Fibroblast of skin of right quadriceps (primary cell): ENCODE measurements at places on chromosomes 13 and 19.

- DNase-seq: no peak
These were observed 1035.1 kb upstream of the PCDH20 start for GRCh38 chr13:62450759-62451158.

DNA sequence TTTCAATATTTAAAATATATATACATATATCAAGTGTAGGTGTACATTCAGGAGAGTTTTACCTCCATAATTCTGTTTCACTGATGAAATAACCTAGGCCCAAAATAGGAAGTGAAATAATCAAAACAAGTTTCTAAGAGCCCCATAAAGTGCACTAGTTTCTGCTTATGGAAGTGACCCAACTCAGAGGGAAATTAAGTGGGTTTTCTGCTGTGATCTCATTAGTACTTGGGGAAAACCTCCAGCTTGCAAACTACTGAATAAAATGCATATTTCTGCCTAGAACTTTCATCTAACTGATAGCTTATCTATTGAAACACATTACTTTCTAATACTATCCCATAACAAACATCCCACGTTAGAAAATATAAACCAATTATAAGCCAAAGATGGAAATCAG lies 45.4 kb upstream of the MIR17HG start:
- DNase-seq: no peak

DNA sequence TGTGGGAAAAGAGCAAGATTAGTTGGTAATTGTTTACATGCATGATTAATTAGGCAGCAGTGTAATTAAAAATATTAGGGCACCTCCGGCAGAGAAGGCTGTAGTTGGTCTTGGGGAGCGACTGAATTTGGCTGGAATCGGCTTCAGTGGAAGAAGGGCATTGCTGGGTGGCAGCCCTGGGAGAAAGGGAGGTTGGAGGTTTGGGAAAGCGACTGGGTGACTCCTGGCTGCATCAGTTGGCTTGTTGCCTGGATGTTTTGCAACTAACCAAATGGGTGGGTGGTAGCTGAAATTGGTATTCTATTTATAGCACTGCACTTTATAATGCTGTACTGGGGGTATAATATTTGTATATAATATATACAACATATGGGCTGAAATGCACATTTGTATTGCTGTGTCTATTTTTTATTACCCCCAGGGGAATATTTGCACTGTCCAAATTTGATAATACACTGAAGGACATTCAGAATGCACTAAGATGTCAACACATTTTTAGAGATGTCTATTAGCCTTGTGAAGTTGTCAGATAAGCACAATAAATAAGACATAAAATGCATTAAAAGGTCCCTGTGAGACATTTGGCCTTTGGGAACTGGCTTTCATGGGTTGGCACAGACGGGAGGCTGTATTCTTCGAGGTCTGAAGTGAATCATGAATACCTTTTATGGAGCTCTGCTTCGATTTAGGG lies 1.7 kb downstream of the B3GLCT start:
- DNase-seq: peak; percentile 65

DNA sequence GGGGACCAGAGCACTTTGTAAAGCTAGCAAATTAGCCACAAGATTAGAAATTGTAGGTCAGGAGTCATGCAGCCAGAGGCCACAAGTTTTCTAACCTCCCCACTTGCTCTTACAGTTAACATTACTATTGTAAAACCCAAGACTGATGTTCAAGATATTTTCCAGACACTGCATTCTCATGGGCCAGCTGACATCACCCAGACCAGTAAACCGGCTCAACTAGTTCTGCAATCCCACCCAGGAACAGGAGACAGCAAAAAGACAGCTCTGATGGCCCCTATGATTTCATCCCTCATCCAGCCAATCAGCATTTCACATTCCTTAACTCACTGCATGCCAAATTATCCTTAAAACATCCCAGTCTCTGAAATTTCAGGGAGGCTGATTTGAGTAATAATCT lies 178.5 kb downstream of the PRR20E start:
- no peak for DNase-seq

DNA sequence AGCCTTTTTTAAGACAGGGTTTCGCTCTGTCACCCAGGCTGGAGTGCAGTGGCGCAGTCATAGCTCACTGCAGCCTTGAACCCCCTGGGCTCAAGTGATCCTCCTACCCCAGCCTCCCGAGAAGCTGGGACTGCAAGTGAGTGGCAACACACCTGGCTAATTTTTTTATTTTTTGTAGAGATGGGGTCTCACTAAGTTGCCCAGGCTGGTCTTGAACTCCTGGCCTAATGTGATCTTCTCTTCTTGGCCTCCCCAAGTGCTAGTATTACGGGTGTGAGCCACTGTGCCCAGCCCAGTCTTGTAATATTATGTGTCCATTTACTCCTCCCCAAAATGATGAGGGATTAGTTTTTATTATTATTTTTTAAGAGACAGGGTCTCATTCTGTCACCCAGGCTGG lies 3.1 kb upstream of the LINGO3 start:
- no peak for DNase-seq

DNA sequence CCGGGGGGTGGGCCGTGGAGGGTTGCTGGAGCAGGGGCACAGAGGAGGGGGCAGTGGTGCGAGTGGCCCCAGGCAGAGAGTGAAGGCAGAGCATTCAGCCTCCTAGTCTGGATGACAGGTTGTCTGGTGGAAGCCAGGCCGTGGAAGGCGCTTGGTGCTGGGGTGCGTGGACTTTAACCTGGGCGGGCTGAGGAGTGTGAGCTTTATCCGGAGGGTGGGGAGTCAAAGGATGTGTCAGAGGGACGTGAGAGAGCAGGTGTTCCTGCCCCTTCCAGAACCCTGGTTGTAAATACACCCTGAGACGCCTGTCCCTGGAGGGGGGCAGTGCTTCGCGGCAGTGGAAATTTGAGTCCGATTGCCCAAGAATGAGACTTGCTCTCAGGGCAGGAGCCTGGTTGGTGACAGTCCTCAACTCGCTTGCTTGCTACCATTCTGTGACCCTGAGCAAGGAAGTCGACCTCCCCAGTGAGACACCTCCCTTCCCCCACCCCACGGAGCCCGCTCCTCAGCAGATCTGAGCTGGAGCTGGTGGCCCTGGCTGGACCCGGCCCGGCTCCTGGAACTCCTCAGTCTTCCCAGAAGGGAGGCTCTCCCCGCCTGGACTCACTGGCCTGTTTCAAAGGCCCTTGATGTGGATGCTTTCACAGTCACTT lies 2.3 kb downstream of the SPPL2B start:
- no peak for DNase-seq

DNA sequence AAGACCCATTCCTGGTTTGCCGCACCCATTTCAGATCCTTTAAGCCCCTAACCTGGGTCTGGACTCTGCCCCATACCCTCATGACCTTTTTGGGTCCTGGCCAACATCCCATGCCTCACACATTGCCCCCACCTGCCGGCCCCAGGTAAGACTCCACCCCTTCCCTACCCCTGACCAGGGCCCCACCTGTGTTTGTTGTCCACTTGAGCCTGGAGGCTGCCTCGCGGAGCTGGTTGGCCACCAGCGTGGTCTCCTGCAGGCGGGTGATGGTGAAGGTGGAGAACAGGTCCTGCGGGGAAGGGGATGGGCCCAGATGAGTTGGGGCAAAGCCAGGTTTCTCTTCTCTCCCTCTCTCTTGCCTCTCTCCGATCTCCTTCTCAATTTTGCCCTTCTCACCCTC lies 19.5 kb downstream of the MAN2B1 start:
- no peak for DNase-seq

DNA sequence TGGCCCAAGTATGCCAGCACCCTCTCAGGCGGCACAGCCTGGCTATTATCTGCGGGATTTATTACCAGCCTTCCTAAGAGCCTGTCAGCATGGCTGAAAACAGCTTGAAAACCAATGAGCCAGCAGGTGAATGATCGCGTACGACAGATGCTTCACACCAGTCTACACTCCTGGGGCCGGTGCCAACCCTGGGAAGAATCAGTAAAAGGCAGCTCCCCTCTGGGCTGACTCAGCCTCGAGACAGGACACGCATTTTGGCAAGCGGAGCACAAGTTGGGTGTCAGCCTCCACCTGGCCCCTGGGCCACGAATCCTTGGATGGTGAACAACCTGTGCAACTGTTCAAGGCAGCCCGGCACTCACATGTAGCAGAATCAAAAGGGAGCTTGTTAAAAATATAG lies 15.6 kb downstream of the EMP3 start:
- no peak for DNase-seq

DNA sequence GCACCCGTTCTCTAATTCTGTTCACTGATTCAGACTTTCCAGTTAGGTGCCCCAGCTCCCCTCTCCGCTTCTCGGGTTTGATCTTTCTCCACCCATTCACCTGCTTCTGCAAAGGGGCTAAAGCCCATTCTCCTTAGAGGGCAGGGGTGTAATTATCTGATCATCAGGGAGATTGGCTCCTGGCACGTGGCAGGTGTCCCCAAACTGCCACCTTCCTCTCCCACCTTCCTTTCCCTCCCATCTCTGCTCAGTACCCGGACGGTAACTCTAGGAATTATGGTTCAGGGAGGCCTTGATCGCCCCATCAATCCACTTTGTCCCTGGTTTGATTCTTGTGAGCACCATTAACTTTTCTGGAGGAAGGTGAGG lies 212 bp downstream of the FFAR1 start:
- DNase-seq: no peak

DNA sequence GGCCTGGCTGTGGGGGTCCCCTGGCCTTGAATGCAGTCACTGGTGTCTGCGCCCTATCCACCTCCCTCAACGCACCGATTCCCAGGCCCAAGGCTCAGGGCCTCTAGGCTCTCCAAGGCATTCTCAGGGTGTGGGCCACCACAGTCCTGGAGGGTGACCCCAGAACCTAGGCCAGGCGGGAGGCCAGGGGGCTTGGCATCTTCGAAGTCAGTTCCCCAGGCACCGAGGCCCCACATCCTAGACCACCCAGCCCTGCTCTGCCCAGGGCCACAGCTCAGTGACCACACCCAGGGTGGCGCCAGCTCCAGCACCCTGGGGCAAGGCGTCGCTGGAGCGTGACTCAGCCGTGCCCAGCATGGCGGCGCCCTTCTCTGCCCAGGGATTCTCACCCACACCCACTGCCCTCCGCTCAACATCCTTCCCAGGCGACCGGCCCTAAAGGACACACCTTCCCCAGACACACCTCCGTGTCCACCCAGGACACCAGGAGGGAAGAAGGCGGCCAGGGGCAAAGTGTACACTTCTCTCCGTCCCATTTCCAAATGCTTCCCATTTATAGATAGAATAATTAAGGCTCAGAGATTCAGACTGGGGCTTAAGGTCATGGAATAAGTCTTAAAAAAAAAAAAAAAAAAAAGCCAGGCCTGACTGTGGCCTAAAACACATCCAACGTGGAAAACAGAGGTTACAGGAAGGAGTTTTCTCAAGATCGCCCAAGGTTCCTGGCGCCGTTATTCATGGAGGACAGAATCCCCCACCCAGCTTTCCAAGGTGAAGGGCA lies 36.4 kb upstream of the NANOS3 start:
- DNase-seq: no peak

- DNase-seq: peak; percentile 46
These were observed 18.1 kb downstream of the ARHGEF18 start for GRCh38 chr19:7366701-7367420.

DNA sequence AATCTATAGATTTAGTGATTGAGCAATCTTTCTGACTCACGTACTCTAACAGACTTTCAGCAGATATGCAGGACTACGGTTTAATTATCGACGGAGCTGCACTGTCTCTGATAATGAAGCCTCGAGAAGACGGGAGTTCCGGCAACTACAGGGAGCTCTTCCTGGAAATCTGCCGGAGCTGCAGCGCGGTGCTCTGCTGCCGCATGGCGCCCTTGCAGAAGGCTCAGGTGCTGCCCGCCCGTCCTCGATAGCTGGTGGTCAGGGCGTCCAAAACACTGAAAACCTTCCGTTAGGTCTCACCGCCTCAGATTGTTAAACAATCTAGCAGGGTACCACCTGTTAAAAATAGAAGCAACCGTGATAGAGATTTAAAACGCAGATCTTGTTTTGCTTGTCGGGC lies 113.2 kb upstream of the MCF2L start:
- no peak for DNase-seq

DNA sequence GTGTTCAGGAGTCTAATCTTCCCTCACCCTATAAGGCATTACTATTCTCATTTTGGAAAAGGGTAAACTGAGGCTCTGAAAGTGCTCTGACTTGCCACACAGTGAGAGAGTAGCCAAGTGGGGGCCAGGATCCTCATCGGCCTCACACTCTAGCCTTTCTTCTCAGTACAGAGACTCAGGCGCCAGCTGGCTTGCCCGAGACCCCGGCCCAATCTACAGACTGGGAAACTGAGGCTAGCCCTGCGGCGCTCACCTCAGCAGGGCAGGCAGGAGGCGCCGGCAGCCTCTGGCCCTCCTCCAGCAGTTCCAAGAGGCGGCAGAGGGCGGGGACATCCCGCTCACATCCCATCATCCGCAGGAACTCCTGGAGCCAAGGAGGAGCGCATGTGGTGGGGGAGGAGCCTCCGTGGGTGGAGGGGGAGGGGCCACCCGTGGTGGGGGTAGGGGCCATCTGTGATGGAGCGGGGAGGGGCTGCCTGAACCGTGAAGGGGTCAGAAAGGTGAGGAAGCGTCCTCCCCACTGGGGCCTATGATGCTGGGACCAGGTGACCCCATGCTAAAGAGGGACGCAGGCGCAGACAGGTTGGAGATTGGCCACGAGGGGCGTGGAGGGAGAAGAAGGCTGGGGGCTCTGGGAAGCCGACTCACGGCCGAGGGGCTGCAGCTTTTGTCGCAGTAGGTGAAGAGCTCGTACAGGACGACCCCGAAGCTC lies 8.7 kb upstream of the INSL3 start:
- peak; percentile 59 for DNase-seq

GRCh38 chr13:38419312-38419873 lies 69.7 kb downstream of the UFM1 start:
- DNase-seq: no peak

DNA sequence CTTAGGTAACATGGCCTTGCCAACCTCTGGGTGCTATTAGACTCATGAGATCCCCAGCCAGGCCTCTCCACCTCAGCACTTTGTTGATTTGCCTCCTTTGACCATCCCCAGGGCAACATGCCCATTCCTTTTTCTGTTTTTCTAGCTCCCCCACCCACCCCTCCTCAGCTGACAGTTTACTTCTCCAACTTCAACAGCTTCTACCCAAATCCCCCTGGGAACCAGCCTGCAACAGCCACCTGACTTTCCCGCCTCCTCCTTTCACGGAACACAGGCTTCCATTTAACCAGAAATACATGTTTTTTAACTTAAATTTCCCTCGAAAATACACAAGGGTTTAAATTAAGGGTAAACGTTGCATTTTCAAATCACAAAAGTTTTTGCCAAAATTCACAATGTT lies 117.3 kb downstream of the DLEU7 start:
- no peak for DNase-seq

- no peak for DNase-seq
These were observed 61.9 kb upstream of the DOCK9 start for GRCh38 chr13:99039718-99040280.

DNA sequence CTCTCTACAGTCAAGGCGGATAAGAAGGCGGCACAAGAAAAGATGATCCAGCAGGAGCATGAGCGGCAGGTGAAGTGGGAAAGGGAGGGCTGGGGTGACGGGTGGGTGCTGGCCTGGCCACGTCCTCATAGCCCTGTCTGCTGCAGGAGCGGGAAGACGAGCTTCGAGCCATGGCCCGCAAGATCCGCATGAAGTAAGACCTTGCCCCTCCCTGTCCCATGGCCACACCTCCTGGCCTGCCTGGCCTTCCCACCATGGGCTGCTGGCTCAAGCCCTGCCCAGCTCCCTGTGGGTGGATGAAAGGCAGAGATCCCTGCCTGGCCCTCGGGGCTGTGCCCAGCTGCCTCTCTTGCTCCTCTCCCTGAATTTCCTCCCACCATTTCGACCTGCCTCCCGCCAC lies 7.2 kb downstream of the ZNF296 start:
- no peak for DNase-seq

GRCh38 chr19:3075605-3076431 lies 13.5 kb upstream of the TLE5 start:
- DNase-seq: no peak
